Suppressor macrophage treated with lipopolysaccharide for 1 hour (primary cell): ENCODE measurements at places on chromosomes 5 and 9.

GRCh38 chr9:86413971-86414880, 60.0 kb upstream of the TUT7 start:
- peak; percentile 42 for DNase-seq

DNA sequence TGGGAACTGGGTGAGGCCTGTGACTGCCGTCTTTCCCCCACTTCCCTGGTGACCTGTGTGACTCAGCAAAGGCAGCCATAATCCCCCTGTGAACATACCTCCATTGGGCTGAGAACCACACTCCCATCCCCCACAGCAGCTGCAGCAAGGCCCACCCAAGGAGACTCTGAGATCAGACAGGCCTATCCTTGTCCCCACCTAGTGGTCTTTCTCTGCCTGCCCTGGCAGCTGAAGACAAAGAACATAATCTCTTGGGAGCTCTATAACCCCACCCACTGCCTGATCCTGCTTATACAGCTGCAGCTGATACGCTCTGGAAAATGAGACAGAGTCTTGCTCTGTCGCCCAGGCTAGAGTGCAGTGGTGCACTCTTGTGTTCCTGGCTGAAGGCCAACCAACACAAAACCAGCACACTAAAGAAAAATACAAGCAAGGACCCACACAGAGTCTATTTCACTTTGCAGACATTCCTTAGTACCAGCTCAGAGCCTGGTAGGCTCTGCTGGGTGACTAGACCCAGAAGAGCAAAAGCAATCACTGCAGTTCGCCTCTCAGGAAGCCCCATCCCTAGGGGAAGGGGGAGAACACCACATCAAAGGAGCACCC, 106.7 kb downstream of the MCTP1 start:
- DNase-seq = no peak

- DNase-seq = no peak
Measured at GRCh38 chr9:71302776-71303175, 181.4 kb upstream of the TRPM3 start.

- DNase-seq = no peak
Measured at GRCh38 chr5:6496207-6496584, 47.5 kb downstream of the UBE2QL1 start.

DNA sequence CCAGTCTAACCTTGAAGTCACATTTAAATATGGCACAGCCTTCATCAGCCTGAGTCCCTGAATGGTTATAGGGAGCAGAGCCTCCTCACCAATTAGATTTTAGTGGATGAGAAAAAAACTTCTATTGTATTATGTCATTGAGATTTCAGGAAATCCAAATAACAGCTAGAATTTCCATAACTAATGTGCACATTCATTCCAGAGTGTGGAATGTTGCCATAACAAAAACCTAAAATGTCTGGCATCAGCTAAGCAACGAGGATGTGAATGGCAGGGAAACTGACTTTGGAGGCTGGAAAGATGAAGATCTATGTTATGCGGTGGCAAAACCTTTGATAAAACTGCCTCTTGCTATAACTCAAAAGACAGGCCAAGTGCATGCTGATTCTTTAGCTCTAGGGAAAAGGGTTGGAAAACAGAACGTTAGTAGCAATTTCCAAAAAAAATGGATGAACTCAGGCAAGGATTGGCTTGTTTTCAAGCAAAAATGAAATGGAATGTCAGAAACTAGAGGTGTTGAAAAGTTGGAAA, 91.3 kb upstream of the NFIB start:
- DNase-seq = no peak

GRCh38 chr5:102959055-102959454, 160.9 kb downstream of the GIN1 start:
- peak; percentile 41 for DNase-seq

- no peak for DNase-seq
Measured at GRCh38 chr9:73573235-73573634, 421.6 kb downstream of the ANXA1 start.

GRCh38 chr5:60183881-60184280, 290.4 kb upstream of the PDE4D start:
- no peak for DNase-seq

GRCh38 chr9:113178087-113178486, 27.3 kb downstream of the SLC31A2 start:
- DNase-seq = no peak

GRCh38 chr5:54298947-54299346, 11.4 kb downstream of the ARL15 start:
- DNase-seq = no peak

DNA sequence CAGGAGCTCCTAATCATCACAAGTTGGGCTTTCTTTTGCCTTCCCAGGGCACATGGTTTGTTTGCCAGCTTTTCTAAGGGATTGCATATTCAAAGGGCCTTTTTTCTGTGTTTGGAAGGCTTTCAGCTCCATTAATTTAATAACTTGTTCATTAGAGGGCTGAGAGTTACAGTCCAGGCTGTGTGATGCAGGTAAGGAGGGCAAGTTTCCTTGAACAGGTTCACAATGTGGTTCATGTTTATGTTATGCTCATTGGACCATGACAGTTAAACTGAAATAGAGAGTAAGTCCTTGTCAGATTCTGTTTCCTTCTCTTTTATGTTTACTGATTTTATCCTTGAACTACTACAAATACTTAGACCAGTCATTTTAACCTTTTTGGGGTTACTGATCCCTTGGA, 174.4 kb downstream of the MARCHF11 start:
- no peak for DNase-seq

DNA sequence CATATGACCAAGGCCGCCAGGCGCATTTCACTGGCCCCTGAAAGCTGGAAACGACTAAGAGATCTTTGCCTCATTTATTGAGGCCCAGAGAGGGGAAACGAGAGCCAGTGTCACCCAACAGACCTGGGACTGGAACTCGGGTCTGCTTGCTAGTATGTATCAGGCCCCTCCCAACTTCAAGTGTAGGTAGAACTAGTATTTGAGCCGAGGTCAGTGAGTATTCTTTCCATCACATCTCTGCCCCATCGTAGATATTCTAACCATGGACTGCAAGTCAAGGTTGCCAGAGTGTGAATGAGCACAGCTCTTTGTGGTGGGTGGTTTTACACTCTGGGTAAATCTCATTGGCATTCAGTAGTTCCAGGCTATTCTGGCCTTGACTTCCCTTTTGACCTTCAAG, 42.2 kb downstream of the GPR107 start:
- peak; percentile 25 for DNase-seq

DNA sequence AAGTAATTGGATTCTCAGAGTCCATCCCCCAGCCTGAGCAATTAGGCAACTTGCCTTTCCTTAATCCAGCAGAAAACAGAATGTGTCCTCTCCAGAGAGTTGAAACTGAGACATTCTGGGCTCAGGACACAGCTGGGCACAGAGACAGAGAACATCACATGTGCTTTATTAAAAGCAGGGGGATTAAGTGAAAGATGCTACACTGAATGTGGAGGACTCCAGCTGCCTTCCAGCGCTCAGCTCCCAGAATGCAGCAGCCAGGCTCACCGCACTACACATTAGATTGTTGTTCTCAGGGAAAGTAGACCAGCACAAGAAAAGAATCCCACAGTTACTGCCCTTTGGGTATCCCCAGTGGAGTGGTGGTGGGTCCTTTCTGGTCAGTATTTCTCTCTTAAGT, 141.6 kb upstream of the IL12B start:
- DNase-seq = no peak

GRCh38 chr9:83047839-83048775, 14.8 kb downstream of the RASEF start:
- no peak for DNase-seq

- DNase-seq = no peak
Measured at GRCh38 chr5:179800071-179800695, 6.4 kb downstream of the LTC4S start.

DNA sequence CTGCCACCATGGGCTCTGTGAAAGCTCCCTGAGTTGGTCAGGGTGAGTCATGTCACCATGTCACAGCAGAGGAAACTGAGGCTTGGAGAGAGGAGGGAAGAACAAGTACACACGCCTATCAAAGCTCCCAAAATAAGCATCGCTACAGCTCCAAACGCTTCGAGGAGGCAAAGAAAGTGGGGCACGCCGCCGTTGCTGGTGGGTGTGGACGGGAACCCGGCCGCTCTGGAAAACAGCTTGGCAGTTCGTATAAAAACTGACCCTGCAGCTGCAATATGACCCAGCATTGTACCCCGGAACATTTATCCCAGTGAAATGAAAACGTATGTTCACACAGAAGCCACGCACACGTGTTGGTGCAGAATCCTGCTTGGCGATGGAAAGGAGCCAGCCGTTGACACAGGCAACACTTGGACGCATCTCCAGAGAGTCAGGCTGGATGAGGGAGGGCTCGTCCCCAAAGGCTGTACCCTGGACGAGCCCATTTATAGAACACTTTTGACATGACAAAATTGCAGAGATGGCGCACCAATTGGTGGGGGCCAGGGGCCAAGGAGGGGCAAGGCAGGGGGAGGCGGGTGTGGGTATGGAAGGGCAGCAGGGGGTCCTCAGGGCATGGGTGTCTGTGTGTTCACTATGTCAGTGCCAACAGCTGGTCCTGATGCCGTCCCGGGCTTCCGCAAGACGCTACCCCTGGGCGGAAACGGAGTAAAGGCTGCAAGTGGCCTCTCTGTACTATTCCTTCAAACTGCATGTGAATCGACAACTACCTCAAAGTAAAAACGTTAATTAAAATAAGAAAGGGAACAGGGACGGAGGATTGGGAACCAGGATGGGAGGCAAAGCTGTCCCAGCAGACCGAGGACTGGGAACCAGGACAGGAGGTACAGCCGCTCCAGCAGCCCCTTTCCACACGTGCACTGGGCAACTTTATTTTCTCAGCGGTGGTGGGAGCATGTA, 173.0 kb downstream of the OLFM1 start:
- DNase-seq = no peak

GRCh38 chr5:140182803-140183367, 7.9 kb downstream of the CYSTM1 start:
- peak; percentile 80 for DNase-seq

DNA sequence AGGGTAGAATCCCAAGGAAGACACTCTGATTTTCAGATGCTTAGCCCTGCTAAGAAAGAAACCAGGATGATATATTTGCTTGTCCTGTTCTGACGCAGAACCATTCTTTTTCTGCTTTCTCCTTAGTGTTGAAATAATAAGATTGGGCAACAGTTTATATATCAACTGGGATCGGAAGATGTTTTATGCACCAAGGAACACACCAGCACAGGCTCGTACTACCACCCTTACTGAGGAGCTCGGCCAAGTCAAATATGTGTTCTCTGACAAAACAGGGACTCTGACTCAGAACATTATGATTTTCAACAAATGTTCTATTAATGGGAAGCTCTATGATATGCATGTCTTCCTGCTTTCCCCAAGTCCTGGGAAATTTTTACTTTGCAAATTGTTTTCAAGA, 19.0 kb upstream of the RUSC2 start:
- no peak for DNase-seq

DNA sequence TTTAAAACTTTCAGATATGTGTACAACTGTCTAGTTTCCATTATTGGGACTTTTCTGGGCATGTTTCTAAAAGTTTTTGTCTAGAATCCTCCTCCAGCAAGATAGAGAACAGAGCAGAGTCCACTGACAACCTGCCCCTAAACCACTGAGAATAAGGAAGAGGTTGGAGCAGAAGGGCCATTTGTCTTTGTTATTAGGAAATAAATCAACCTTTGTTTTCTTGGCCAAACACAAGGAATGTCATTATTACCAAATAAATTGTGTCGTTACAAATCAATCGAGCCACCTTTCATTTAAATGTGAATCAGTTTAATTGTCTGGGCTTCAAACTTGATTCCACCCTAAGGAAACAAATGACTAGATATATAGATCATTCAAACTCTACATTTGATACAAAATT, 81.4 kb downstream of the GAS1 start:
- no peak for DNase-seq

- DNase-seq = no peak
Measured at GRCh38 chr5:130189961-130190360, 285.7 kb downstream of the CHSY3 start.

DNA sequence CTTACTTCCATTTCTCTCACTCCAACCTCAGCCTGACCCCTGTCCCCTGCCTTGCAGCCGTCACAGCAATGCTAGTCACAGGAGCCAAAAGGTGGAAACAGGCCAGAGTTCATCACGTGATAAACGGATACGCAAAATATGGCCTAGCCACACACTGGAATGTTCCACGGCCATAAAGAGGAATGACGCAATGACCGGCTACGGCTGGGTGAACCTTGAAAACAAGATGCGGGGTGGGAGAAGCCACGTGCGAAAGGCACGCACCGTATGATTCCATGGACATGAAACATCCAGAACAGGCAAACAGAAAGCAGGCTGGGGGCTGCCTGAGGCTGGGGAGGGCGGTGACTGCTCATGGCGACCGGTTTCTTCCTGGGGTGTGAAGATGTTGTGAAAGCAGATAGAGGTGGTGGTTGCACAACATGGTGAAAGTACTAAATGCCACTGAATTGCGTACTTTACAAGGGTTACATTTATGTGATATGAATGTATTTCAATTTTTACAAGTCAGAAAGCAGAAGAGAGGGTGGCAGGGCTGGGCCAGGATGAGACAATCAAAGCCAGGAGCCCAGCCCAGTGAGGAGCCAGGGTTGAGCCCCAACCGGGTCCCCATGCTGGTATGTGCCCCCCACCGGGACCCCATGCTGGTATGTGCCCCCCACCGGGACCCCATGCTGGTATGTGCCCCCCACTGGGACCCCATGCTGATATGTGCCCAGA, 117.8 kb upstream of the SARDH start:
- peak; percentile 77 for DNase-seq
